MM.1S (cell line): ENCODE measurements at places on chromosomes 5 and 9.

GRCh38 chr9:124003636-124004349, 7.8 kb upstream of the LHX2 start:
- H3K27ac ChIP-seq, result no peak overlapping the region
- peaks cover 91% of the 10 kb centered on the region for H3K27me3 ChIP-seq
- DNase-seq, result no peak
- H3K4me1 ChIP-seq, result no peaks in the 10 kb centered on the region

DNA sequence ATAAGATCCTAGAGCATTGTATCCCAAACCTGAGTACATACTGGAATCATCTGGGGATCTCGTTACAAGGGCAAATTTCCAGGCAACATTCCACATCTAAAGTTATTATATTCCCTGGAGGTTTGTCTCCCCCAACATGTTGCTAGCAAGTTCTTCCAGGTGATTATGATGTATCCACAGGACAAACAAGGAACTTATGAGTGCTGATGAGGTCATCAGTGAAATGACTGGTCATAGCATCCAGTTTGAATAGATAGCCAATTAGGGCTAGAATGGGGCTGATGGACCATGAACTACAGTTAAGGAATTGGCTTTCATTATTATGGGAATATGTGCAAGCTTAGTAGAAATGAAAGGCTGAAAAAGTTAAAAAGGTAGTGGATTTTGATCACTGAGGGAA, 115.2 kb downstream of the CWC27 start:
- 0 out of 2 replicates have a peak, but pooled peaks cover 3% of the 10 kb centered on the region for H3K36me3 ChIP-seq
- H3K4me3 ChIP-seq, result no peak overlapping the region
- no peak for DNase-seq
- no peaks in the 10 kb centered on the region for H3K27me3 ChIP-seq

GRCh38 chr9:113957351-113957750, 81.2 kb downstream of the ZNF618 start:
- DNase-seq, result no peak
- no peaks in the 10 kb centered on the region for H3K27me3 ChIP-seq
- no peak overlapping the region for H3K27ac ChIP-seq
- H3K4me1 ChIP-seq, result no peaks in the 10 kb centered on the region
- no peaks in the 10 kb centered on the region for H3K36me3 ChIP-seq

DNA sequence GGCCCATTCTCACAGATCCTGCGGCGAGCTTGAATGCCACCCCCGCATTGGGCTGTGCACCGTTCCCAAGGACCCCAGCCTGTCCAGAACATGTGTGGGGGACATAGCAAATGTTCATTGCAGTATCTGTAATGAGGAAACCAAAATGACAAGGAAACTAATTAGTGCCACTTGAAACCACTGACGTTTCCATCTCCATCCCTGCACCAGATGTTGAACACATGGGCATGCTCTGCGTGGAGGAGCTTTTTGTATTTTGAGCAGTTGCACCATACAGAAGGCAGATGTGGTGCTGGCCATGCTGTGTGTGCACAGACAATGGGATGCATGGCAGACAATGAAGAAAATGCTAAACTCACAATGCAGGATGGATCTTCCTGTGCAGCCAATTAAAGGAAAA, 437.7 kb downstream of the SEMA5A start:
- no peak overlapping the region for H3K4me3 ChIP-seq
- H3K27me3 ChIP-seq, result no peaks in the 10 kb centered on the region
- no peaks in the 10 kb centered on the region for H3K36me3 ChIP-seq
- DNase-seq, result no peak
- no peak overlapping the region for H3K27ac ChIP-seq

- DNase-seq, result peak; percentile 72
- peak overlapping the region; percentile 66 for H3K27ac ChIP-seq
- peaks cover 18% of the 10 kb centered on the region for H3K4me1 ChIP-seq
- H3K36me3 ChIP-seq, result no peaks in the 10 kb centered on the region
- no peaks in the 10 kb centered on the region for H3K27me3 ChIP-seq
- H3K4me3 ChIP-seq, result peak overlapping the region; percentile 85
These were observed 544 bp upstream of the SNX24 start for GRCh38 chr5:122844910-122845228.

GRCh38 chr5:83570916-83571315, 99.4 kb downstream of the VCAN start:
- H3K4me1 ChIP-seq, result 0 out of 2 replicates have a peak, but pooled peaks cover 4% of the 10 kb centered on the region
- no peaks in the 10 kb centered on the region for H3K27me3 ChIP-seq
- H3K27ac ChIP-seq, result no peak overlapping the region
- H3K4me3 ChIP-seq, result no peak overlapping the region

- peak within 1 kb of the TSS; percentile 92 for H3K4me3 ChIP-seq
- H3K27ac ChIP-seq, result peak within 1 kb of the TSS; percentile 91
- no peaks in the 10 kb centered on the region for H3K36me3 ChIP-seq
- H3K4me1 ChIP-seq, result peaks cover 10% of the 10 kb centered on the region; the same call in 1 of the 2 replicates
These were observed at the start of gene SMARCA2 for GRCh38 chr9:2014696-2015580. SMARCA2 (plus strand) TSS chr9:2015347; CDS start chr9:2029023, 13,676 bp downstream.

- H3K36me3 ChIP-seq, result no peaks in the 10 kb centered on the region
- H3K27me3 ChIP-seq, result no peaks in the 10 kb centered on the region
- no peak for DNase-seq
- H3K4me3 ChIP-seq, result no peak overlapping the region
These were observed 427.8 kb downstream of the CDH9 start for GRCh38 chr5:26610577-26610976.

GRCh38 chr9:33131790-33132772, 35.1 kb downstream of the B4GALT1 start:
- no peaks in the 10 kb centered on the region for H3K27me3 ChIP-seq
- H3K4me3 ChIP-seq, result no peak overlapping the region
- no peak for DNase-seq
- 0 out of 2 replicates have a peak, but pooled peaks cover 3% of the 10 kb centered on the region for H3K36me3 ChIP-seq
- H3K4me1 ChIP-seq, result peaks cover 5% of the 10 kb centered on the region; the same call in 1 of the 2 replicates

GRCh38 chr9:1128046-1128445, 77.9 kb downstream of the DMRT2 start:
- no peak overlapping the region for H3K4me3 ChIP-seq
- no peak overlapping the region for H3K27ac ChIP-seq
- no peaks in the 10 kb centered on the region for H3K27me3 ChIP-seq
- no peaks in the 10 kb centered on the region for H3K36me3 ChIP-seq

DNA sequence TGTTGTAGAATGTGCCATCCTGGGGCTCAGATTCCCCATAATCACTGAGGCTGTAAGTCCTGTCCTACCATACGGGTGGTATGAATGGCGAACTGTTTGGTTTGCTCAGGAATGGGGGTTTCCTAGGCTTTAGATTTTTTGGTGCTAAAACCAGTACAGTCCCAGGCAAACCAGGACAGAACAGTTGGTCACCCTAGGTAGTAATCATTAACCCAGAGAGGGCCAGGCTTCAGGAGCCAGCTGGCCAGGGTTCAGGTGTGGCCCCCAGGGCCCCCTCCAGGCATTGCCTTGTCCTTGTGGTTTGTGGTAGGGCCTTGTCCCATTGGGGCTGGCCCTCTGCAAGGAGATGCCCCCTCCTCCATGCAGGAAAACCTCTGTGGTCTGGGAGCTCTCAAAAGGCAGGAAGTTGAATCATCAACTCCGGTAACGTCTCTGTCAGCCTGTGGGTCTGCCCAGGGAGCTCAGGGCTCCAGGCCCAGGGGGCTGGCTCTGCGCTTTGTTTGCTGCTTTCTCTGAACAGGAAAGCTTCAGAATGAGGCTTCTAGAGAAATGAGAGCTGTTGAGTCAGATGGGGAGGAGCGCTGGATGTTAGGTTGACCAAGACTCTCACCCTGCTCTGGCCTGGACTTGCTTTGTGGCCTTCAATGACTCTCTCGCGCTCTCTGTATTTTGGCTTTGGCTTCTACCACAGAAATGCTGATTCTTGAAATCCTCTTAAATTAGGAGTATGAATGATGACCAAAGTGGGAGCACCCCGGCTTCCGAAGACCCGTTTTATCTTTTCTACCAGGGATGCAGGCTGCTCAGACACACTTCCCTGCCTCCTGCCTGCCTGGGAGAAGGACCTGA, 22.2 kb upstream of the JADE2 start:
- H3K4me1 ChIP-seq, result peaks cover 12% of the 10 kb centered on the region
- H3K27ac ChIP-seq, result peak overlapping the region; percentile 37; the same call in 1 of the 2 replicates
- no peaks in the 10 kb centered on the region for H3K36me3 ChIP-seq
- no peak overlapping the region for H3K4me3 ChIP-seq

DNA sequence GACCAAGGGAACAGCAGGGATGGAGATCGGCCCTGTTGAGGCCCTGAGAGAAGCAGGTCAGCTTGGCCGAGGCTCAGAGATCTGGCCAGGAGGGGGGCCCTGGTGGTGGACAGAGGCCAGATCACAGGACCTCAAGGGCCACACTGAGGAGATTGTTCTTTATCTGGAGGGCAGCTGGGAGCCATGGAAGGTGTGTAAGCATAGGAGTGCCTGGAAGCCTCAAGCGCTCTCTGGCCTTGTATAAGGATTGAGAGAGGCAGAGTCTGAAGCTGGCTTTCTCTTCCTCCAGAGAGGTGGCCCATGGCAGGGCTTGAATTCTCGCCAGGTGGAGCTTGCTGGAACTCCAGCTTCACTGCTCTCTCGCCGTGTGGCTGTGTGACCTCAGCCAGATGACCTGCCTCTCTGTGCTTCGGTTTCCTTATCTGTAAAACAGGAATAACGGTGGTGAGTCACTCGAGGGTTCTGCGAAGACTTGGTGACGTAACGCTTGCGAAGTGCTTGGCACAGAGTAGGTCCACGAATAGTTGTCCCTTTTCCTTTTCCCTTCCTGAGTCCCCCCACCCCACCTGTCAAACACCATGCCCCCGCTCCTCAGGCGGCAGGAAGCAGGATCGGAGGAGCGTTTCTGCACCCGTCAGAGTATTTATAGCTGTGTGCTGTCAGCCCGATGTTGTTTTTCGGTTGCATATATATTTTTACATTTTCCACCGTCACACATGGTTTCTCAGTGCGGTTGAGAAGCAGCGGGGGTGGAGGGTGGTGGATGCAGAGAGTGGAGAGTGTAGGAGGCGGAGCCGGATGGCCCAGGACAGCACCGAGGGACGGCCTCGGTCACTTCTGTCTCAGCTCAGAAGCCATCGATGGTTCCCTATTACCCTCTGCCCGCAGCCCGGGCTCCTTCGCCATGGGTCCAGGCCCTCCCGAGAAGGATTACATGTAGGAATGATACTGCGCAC, 17.0 kb upstream of the CRB2 start:
- H3K4me3 ChIP-seq, result peak overlapping the region; percentile 61
- no peaks in the 10 kb centered on the region for H3K36me3 ChIP-seq
- H3K27ac ChIP-seq, result peak overlapping the region; percentile 97

DNA sequence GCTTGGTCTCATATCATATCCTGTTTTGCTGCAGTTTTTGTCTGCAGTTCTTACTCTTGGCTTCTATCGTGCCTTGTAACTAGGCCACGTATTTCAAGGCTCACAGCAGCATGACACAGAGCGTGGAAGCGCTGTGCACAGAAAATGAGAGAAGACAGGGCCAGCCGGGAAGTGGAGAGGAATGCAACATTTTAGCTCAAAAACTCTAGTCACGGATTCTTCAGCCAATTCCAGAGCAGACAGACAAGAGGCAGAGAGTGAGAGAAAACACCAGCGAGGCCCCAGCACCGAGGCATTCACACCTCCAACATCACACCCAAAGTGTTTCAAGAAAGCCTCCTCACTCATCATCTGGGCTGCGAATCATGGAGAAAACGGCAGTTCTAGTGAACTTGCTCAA, 160.8 kb downstream of the DNAH5 start:
- H3K4me1 ChIP-seq, result no peaks in the 10 kb centered on the region
- no peak overlapping the region for H3K27ac ChIP-seq
- H3K36me3 ChIP-seq, result no peaks in the 10 kb centered on the region
- H3K27me3 ChIP-seq, result no peaks in the 10 kb centered on the region
- no peak for DNase-seq
- no peak overlapping the region for H3K4me3 ChIP-seq

GRCh38 chr9:114290561-114290986, 32.3 kb upstream of the ORM1 start:
- no peaks in the 10 kb centered on the region for H3K27me3 ChIP-seq
- no peak overlapping the region for H3K4me3 ChIP-seq
- no peak overlapping the region for H3K27ac ChIP-seq
- DNase-seq, result no peak
- H3K4me1 ChIP-seq, result no peaks in the 10 kb centered on the region
- no peaks in the 10 kb centered on the region for H3K36me3 ChIP-seq

- no peak overlapping the region for H3K4me3 ChIP-seq
- peak overlapping the region; percentile 18; the same call in 1 of the 2 replicates for H3K27ac ChIP-seq
- no peaks in the 10 kb centered on the region for H3K27me3 ChIP-seq
- no peaks in the 10 kb centered on the region for H3K36me3 ChIP-seq
These were observed 15.0 kb downstream of the NAIF1 start for GRCh38 chr9:128051932-128052709.

DNA sequence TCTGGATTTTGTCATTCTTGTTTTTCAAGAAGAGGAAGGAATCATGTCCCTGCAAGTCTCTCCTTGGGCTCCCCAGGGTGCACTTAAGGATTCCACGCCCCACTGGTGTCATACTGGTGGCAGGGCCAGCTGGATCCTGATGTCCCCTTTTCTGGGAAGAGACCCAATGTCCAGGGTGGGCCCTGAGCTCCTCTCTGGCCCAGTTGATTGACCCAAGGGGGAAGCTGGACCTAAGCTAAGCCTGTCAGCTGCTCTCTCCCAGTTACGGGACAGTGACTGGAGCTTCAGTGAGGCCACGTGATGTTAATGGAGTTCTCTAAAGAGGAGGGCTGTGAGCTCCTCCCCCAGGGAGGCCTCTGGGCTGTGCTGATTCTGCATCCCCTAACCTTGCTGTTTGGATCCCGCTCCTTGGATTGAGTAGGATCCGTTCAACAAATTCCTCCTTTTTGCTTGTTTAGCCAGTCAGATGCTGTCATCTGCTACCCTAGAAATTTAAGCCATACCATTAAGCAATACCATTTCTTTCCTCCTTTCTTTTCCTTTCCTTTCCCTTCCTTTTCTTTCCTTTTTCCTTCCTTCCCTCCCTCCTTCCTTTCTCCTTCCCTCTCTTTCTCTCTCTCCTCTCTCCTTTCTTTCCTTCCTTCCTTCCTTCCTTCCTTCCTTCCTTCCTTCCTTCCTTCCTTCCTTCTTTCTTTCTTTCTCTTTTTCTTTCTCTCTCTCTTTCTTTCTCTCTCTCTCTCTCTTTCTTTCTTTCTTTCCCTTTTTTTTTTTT, 17.2 kb downstream of the NKX2-5 start:
- peaks cover 9% of the 10 kb centered on the region; the same call in 1 of the 2 replicates for H3K27me3 ChIP-seq
- no peak overlapping the region for H3K4me3 ChIP-seq
- no peak overlapping the region for H3K27ac ChIP-seq

GRCh38 chr5:8660133-8660893, 791.4 kb downstream of the MTRR start:
- no peak for DNase-seq
- no peak overlapping the region for H3K4me3 ChIP-seq
- H3K36me3 ChIP-seq, result no peaks in the 10 kb centered on the region
- no peak overlapping the region for H3K27ac ChIP-seq
- H3K27me3 ChIP-seq, result no peaks in the 10 kb centered on the region

GRCh38 chr5:94802450-94802849, 184.0 kb downstream of the SLF1 start:
- H3K27me3 ChIP-seq, result no peaks in the 10 kb centered on the region
- no peaks in the 10 kb centered on the region for H3K36me3 ChIP-seq
- no peak for DNase-seq
- no peak overlapping the region for H3K27ac ChIP-seq
- H3K4me1 ChIP-seq, result no peaks in the 10 kb centered on the region

GRCh38 chr9:27280860-27281259, 16.1 kb downstream of the EQTN start:
- DNase-seq, result no peak
- H3K27me3 ChIP-seq, result no peaks in the 10 kb centered on the region
- no peak overlapping the region for H3K27ac ChIP-seq
- H3K4me3 ChIP-seq, result peak overlapping the region; percentile 29; the same call in 1 of the 2 replicates
- H3K36me3 ChIP-seq, result no peaks in the 10 kb centered on the region
- H3K4me1 ChIP-seq, result no peaks in the 10 kb centered on the region
